Prostate gland (tissue), 2 donors: ENCODE measurements at places on chromosomes 4 and X. TPM values are rescaled to one million over a fixed set of nuclear protein-coding genes. Genes with fewer than 3 reads are reported as not detected.

DNA sequence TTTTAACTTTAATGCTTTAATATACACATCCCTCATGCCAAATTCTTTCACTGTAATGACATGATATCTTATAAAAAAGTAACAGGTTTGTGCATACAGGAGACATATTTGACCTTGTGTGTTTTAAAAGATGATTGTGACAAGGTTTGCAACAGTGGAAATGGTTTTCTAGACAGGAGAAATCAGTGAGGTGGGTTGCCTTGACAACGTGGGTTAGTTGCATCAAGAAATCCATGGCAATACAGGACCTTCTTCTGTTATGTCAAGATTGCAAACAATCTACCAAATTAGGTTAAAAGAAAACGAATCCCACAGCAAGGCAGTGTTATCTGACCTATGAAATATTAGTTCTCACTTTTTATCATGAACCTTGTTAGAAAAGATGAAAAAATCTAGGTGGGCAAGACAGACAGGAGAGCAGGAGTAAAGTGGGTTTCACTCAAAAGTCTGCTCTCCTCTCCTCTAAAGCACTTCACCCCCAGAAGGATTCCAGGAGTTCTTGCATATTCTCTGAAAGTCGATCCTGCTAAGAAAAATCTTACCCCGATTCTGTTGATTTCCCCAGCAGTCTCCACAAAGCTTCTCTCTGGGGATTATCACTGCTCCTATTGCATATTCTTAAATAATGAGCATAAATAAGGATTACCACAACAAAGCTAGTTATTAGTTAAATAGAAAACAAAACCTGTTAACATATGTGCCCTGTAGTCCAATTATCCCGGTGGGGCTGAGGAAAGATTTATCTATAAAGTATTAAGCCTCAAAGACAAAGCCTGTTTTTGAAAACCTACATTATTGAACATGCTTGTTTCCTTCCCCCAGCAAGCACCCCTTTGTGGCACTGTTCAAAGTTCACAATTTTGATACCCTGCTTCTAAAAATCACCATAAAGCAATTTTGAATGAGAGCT lies 71.0 kb downstream of the TMA16 start:
- no peak for DNase-seq

- no peak for DNase-seq
Observed at GRCh38 chrX:145464650-145465049, 217.3 kb downstream of the SPANXN1 start.

DNA sequence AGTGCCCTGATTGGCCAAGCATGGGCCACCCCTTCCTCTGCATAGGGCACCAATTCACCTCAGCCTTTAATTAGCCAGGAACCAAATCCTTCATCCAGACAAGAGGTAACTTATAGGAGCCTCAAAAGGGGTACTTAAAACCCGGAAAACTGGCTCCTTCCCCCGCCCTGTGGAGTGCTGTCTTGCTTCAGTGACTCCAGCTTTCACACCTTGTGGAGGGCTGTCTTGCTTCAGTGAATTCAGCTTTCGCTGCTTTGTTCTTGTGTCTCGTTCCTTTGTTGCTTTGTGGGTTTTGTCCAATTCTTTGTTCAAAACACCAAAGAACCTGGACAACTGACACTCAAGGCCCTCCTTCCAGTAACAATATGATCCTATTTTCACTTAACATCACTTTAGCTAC lies 82.2 kb upstream of the FRG1 start:
- no peak for DNase-seq

DNA sequence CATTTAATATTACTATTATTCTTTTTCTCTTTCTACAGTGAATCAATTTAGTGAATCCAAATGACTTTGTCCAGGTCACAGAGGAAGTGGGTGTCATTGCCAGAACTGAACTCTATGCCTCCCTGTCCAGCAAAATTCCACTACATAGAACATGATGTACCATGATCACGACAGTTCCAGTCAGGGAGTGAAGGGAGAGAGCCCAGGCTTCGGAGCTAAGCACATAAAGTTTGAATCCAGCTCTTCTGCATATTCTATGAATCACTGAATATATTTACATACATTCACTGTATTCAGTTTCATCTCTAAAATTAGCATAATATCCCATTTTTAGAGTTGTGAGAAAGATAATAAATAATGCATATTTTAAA lies 17.4 kb downstream of the ARHGEF38 start:
- no peak for DNase-seq

DNA sequence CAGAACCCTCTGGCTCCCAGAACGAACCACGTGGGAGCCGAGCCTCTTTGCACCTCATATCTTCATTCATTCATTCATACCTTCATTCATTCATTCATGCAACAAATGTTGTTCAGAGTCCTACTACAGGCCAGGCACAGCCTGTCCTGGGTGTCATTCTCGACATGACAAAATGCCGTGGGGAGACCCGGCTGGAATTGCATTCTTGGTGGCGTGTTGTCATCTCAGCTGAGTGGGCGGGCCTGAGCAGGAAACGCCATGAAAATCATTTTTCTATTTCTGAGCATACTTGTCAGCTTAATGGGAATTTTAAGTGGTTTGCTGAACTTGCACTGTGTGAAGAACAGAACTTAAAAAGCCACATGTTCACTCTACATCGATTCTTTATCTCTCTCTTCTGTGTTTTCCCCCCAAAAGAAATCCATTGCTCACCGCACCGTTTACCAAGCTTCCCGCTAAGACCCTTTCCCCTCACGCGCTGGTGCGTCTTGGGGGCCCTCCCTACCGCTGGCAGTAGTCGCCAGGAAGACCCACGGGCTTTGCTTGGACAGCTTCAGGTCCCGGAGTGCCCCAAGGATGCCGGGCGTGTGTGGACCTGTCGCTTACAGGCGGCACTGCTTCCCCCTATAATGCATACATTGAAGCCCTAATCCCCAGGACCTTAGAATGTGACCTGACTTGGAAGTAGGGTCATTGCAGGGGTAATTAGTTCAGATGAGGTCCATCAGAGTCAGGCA lies 41.6 kb upstream of the HMX1 start:
- DNase-seq: peak; percentile 1

DNA sequence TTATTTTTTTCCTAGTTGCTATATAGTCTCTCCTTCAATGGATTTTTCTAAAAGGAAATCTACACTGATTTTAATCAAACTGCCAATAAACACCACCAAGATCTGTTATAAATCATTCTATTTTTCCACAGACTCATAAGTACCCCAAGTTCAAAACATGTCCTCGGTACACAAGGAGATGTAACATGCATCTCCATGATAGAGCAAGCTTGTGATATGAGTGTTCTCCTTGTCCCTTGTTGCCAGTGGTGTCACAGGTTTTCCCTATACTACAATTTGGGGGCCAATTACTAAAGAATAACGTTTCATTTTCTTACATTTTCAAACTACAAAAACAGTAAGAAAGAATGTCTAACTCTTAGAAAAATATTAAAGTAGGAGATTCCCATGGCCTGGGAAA lies 491 bp downstream of the ARHGEF6 start:
- DNase-seq: no peak

DNA sequence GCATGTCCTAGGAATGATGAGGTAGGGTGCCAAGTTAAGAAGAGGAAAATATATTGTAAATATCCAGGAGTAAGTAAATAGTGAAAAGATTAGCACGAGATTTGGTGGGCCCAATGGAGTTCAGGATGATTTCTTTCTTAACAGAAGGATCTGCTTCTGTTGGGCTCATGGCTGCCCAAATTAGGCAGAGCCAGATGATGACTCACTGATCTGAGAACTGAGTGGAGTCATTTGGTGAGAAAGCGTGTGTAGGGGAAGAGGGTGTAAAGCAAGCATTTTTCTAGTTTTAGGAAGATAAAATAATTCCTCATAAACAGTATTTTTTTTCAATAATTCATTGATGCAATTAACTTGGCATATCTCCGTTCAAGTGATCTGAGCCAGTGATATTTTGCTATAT lies 1.6 kb downstream of the TBX22 start:
- DNase-seq: no peak

DNA sequence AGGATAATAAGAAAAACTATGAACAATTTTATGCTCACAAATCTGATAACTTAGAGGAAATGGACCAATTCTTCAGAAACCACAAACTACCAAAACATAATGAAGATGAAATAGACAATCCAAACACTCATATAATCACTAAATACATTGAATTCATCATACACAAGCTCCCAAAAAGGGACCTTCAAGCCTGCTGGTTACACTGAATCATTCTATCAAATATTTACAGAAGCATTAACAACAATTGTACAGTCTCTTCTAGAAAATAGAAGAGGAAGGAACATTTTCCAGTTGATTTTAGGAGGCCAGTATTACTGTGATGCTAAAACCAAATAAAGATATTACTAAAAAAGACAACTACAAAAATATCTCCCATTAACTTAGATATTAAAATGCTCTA lies 88.3 kb downstream of the IL15 start:
- DNase-seq: no peak

GRCh38 chr4:88526221-88526815 lies 2.7 kb upstream of the PYURF start:
- DNase-seq: no peak

GRCh38 chr4:119132306-119132705 lies 3.3 kb upstream of the MYOZ2 start:
- DNase-seq: no peak

DNA sequence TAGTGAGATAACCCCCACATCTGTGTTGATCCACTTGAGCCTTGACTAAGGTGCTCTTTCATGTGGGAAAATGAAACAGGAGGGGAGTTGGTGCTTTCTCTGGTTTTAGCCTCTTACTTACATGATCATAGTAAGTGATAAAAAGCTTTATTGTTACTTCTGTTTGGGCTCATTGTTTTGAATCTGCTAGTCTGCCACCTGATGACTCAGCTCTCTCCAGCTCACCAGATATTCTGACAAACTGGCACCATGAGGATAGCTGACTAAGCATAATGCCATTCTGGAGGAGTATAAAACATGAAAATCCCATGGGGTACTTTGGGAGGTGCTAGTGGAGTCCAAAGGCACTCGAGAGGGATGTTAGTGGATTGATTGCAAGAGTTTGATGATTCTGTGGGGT lies 824.0 kb downstream of the RAPGEF2 start:
- DNase-seq: no peak

The DCLK2 gene
- 18.6 TPM for total RNA-seq

The ZMAT1 gene
- 14.2 TPM for total RNA-seq

DNA sequence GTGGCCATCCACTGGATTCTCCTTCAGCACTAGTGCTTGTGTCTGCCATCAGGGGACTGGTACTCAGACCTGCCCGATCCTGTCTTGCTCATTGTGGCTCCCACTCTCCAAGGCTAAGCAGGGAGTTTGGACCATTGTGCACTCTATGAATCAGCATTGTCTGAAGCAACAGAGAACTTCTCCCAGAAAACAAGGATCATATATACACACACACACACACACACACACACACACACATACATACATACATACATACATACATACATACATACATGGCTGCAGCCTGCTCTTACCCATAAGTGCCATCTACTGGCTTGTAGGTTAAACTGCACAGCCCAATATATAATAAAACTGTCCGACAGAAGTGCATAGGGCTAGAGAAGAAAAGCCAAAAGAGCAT lies 345.3 kb upstream of the LCORL start:
- no peak for DNase-seq

- DNase-seq: peak; percentile 4
Observed at GRCh38 chrX:13078739-13079444, 34.5 kb upstream of the FAM9C start.

DNA sequence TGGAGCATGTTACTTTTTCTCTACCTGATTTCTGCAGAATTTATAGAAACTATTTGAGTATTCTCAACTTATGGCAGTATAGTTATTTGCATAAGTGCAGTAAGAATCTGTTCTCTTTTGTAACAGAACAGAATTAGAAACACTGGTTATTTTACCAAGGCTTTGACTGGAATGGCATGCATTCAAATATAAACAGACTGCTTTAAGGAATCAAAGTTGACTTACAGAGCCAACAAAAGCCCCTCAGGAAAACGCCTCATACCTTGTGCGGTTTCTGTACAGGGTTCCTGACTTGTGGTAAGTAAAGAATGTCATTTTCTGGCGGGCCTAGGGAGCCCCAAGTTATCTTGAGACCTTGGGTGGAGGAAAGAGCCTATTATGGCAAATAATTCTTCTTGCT lies 97.1 kb downstream of the GPR143 start:
- DNase-seq: no peak

The ODAPH gene
- not detected for total RNA-seq

DNA sequence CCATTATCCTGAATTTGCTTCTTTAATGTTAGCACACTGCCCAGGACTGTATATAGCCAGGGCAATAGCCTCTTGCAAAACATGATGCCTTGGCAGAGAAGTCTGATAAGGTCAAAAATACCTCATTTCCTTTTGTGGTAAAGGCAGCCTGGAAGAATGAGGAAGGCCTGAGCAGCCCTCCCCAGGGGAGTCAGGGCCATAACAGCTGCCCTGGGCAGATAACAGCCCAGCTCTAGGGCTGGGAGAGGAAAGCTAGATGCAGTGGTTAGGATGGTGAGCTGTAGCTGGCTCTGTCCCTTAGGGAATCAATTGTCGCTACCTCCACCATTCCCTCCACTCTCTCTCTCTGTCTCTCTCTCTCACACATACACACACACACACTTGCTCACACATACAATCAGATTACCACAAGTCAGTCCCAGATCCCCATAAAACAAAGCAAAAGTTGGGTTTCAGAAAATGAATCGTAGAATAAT lies 29.2 kb downstream of the EFHC2 start:
- DNase-seq: no peak

The TMPRSS11D gene
- total RNA-seq: not detected

DNA sequence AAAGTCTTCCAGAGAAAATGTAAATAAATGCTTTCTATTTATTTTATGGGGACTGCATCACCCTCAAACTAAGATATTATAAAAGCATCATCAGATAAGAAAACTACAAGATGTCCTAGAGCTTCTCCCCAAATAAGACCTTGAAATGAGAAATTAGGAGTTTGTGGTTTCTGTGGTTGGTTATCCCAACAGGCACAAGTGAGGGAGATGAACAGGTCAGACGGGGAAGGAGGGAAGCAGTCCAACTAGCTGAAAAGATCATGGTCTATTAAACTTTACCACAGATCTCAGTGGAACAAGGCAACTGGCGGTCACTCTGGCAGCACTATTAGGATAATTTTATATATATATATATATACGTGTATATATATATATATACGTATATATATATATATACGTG lies 319.3 kb upstream of the GRID2 start:
- no peak for DNase-seq

The MANBA gene
- total RNA-seq: 41.6 TPM

The ANK2 gene
- 3.5 TPM for total RNA-seq

- DNase-seq: no peak
Observed at GRCh38 chrX:86946569-86946968, 571.0 kb upstream of the KLHL4 start.

DNA sequence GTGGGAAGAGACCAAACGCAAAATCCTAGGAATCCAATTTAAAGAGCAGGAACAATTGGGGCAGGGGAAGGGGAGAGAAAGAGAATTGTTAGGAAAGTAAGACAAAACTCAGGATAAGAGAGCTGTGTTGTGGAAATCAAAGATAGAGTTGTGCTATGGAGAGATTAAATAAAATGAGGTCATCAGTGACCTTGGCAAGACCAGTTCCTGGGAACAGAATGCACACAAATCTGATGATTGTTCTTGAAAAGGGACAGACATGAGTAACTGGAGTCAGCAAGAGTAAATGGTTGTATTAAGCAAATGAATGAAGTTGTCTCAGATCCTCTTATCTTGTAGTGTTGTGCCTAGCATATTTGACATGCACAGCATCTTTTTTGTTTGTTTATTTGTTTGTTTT lies 267.4 kb downstream of the IL1RAPL1 start:
- DNase-seq: no peak

- DNase-seq: no peak
Observed at GRCh38 chr4:174794543-174795094, 34.4 kb downstream of the GLRA3 start.

- no peak for DNase-seq
Observed at GRCh38 chr4:6023731-6024130, 5.5 kb upstream of the C4orf50 start.

- no peak for DNase-seq
Observed at GRCh38 chr4:73053076-73053475, 16.4 kb downstream of the COX18 start.
